CD4-positive, alpha-beta T cell treated with Interleukin-4 for 4 hours (primary cell): ENCODE measurements at places on chromosomes 1 and 21.

DNA sequence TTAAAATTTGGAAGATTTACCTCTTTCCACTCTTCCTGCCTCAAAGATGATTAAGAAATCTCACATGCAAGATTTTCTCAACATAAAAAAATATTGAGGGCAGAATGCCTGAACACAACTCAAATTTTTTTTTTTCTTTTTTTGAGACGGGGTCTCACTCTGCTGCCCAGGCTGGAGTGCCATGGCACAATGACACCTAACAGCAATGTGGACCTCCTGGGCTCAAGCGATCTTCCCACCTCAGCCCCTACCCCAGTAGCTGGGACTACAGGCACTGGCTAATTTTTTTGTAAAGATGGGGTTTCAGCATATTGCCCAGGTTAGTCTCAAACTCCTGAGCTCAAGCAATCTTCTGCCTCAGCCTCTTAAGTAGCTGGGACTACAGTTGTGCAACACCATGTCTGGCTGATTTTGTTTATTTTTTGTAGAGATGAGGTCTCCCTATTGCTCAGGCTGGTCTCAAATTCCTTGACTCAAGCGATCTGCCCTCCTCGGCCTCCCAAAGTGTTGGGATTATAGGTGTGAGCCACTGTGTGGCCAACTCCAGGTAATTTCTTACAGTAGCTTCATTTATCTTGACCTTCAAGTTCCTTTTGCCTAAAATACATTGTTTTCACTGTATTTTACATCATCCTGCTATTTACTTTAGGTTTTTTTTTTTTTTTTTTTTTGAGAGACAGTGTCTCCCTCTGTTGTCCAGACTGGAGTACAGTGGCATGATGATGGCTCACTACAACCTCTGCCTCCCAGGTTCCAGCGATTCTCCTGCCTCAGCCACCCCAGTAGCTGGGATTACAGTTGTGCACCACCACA lies 10.4 kb downstream of the NUCKS1 start:
- DNase-seq: no peak

GRCh38 chr1:11331945-11332546 lies 59.0 kb downstream of the UBIAD1 start:
- no peak for DNase-seq

GRCh38 chr1:201790261-201790660 lies 38.7 kb upstream of the IPO9 start:
- DNase-seq: no peak

DNA sequence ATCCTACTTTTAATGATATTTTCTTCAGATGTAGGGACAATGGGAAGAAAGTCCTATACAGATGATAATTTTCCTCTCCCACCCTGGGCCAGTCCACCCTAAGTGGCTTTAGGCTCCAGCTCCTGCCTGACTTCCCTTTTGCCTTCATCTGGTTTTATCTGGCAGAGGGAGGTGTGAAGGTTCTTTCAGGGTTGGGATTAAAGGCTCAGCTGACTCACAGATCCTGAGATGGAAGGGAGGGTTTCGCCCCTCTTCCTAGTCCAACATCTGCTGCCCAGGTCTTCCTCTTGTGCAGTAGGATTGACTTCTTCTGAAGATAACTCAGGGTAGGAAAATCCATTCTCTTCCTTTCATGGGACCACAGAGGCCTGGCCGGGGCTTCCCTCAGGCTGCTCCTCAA lies 362.4 kb upstream of the KAZN start:
- DNase-seq: no peak

GRCh38 chr1:247334378-247335133 lies 2.9 kb upstream of the ZNF496 start:
- DNase-seq: no peak

DNA sequence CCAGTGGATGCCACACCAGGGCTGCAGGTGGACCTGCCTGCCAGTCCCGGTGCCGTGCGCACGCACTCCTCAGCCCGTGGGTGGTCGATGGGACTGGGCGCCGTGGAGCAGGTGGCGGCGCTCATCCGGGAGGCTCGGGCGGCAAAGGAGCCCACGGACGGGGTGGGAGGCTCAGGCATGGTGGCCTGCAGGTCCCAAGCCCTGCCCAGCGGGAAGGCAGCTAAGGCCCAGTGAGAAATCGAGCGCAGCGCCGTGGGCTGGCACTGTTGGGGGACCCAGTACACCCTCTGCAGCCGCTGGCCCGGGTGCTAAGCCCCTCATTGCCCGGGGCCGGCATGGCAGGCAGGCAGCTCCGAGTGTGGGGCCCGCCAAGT lies 1171.8 kb upstream of the B3GALT2 start:
- no peak for DNase-seq

GRCh38 chr1:104787866-104788510 lies 1038.3 kb downstream of the AMY1C start:
- DNase-seq: no peak

DNA sequence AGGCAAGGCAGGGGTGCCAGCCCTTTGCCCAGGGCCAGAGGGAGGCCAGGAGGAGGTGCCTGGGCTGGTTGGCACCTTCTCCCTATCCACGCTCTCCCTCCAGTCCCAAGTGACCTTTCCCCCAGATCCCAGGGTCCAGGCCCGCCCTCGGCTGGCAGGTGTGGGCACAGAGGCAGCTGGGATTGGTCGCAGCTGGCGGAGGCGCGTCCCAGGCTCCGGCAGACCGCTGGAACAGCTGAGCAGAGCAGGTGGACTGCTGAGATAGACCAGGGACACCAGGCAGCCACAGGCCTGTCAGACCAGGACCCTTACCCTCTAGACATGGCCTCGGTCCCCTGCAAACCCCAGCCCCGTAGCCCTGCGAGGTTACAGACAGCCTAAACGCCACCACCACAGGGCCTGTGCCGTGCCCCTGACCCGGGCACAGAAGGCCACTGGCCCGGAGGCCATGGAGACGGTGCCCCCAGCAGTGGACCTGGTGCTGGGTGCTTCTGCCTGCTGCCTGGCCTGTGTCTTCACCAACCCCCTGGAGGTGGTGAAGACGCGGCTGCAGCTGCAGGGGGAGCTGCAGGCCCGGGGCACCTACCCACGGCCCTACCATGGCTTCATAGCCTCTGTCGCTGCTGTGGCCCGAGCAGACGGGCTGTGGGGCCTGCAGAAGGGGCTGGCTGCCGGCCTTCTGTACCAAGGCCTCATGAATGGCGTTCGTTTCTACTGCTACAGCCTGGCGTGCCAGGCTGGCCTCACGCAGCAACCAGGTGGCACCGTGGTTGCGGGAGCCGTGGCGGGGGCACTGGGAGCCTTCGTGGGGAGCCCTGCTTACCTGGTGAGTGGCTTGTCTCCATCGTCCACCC lies at the start of gene SLC25A34:
SLC25A34 (plus strand) TSS at position 221 of the 854 bp plus-strand sequence; CDS start at position 449, 228 bp downstream.
- no peak for DNase-seq

GRCh38 chr1:39850606-39851216 lies 32.6 kb downstream of the TRIT1 start:
- no peak for DNase-seq

- no peak for DNase-seq
Observed at GRCh38 chr21:41809891-41810596, 43.2 kb upstream of the RIPK4 start.

DNA sequence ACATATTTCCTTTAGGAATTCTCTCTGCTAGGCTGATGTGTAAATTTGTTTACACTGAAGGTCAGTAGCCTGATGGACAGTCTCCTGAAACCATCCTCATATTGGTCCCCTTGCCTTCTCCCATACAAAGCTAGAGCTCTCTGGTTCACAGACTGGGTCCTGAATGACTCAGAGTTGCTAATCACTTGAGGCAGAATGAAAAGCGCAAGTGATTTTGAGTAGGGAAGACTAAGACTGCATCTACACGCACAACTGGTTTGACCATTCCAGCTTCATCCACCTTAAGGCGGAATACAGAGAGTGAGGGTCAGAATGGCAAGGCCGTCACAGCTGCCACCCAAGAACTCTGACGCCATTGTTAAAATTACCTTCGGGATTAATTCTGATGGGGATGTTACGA lies 70.2 kb upstream of the KIF26B start:
- no peak for DNase-seq
